ENCODE measurements at places on chromosomes 3 and 15. TPM values are rescaled to one million over a fixed set of nuclear protein-coding genes. Genes with fewer than 3 reads are reported as not detected.

The KBTBD13 gene
- total RNA-seq, result 2.6 TPM

The ANKRD63 gene
- 0.44 TPM for total RNA-seq

GRCh38 chr3:138220242-138220641, 33.1 kb downstream of the ARMC8 start:
- DNase-seq, result no peak

DNA sequence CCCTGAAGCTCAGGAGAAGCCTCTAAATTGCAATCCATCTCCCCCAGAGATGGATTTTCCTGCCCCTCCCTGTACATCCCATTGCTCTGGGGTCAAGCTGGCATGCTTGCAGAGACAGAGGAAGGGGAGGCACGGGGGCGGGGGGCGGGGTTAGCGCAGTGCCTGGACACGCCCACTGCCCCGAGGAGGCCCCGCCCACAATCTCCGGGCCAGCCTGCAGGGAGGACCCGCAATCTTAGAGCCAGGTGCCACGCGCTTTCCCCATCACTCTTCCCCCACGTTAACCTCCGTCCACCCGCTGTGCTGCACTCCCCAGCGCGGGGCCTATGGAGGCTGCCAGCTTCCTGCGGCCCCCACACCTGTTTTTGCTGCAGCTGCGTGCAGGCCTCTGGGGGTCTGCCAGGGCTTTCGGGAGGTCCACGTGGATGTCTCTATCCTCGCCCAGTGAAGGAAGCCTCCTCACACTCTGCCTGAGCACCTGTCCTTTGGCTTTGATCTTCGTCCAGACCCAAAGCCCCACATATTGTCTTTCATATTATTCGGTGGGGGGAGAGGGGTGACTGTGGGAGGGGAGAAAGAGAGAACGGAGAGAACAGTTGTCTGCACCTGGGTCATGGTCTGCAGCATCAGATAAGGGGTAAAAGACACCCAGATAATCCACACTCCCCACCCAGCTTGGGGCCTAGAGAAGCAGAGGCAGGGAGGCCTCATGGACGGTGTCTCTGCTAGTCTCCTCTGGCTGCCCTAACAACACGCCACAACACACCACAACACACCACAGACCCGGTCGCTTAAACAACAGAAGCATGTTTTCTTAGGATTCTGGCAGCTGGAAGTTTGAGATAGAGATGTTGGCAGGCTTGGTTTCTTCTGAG, 118.0 kb upstream of the MEF2A start:
- peak; percentile 57 for DNase-seq

GRCh38 chr15:59372352-59373211, at the start of gene MYO1E:
MYO1E (minus strand) TSS chr15:59372871; CDS start chr15:59372500, 371 bp downstream.
- DNase-seq, result peak; percentile 95

DNA sequence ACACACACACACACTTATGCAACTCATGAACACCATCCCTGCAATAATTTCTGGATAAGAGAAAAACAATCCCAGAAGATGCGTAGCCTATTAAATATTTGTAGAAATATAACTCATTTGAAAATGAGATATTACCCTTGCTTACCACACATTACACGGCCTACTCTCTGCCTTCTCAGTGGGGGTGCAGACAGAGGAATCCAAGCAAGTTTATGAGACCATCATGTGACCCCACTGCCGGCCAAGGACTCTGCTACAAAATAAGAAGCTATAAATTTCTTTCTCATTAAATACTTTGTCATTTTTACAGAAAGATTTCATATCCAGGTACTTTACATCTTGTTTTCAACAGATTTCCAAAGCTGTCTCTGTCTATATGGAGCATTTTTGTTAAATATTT, 286.3 kb downstream of the ZNF385D start:
- DNase-seq, result no peak

DNA sequence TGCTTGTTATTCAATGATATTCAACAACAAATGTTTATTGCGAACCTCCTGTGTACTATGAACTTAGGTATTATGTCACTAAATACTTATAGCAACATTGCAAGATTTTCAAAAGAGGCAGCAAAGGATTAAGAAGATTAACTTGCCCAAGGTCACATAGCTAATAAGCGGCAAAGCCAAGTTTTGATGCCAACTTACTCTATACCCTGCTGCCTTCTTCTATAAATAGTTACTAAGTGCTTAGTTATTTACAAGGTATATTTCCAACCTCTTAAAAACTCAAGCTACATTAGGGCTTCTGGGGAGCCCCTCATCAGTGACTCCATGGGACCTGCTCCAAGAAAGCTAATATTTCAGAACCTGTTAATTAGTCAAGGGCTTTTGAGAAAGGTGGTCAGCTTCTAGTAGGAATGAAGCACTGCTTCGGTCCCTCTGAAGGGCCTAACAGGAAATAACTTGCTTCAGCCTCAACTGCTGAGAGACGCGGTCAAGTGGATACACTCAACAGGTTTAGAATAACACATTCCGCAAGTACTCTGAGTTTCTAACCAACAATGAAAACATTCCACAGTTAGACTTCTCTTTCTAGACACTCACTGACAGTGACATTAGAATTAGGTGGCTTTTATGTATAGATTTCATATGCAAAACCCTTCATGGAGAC, 125.5 kb downstream of the DGKG start:
- no peak for DNase-seq

Measured in right atrium auricular region (tissue), 2 donors.